ENCODE measurements at places on chromosomes 5 and 9. TPM values are rescaled to one million over a fixed set of nuclear protein-coding genes. Genes with fewer than 3 reads are reported as not detected.

DNA sequence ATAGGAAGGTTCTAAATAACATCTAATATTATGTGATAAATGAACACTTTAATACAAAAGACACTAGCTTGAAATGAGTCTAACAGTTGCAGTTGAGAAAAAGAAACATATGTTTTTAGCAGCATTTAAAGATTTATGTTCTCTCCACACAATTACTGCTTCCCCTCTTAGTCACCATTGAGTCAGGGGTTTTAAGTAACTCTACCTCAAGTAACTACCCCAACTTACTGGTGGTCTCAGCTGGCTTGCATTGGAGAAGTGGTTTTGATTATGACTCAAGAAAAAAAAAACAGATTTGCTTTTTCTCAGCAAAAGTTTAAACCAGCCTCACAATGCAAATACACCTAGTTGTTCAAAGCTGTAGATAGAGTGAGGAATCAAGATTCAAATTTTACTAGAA lies 1216.5 kb upstream of the CDH9 start:
- no peak for DNase-seq

- DNase-seq = no peak
Observed at GRCh38 chr5:660491-661030, 32.6 kb downstream of the TPPP start.

- peak; percentile 9 for DNase-seq
Observed at GRCh38 chr5:81530919-81531318, 137.0 kb upstream of the ACOT12 start.

DNA sequence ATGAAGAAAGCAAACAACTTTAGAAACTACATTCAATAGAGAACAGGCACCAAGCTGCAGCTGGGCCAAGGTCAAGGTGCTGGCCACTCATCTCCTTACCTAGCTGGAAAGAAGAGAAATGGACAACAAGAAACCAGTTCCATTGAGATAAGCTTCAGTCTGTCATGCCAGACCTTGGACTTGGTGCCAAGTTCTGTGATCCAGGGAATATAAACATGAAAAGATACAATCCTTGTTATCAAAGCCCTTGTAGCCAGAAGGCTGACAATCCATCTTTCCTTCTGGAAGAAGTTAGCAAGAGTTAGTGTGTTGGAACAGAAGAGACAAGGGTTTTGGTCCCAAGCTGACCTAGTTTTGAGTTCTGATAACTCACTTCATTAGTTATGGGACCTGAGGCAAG lies 227.5 kb downstream of the ACTL7B start:
- DNase-seq = no peak

GRCh38 chr5:137279521-137280231 lies 219.4 kb downstream of the SPOCK1 start:
- no peak for DNase-seq

GRCh38 chr5:117131048-117131679 lies 556.5 kb upstream of the SEMA6A start:
- peak; percentile 78 for DNase-seq

- no peak for DNase-seq
Observed at GRCh38 chr9:135989722-135990467, 28.7 kb upstream of the UBAC1 start.

- DNase-seq = no peak
Observed at GRCh38 chr9:91845879-91846278, 104.1 kb downstream of the ROR2 start.

The ORM2 gene
- total RNA-seq = not detected

The PCDHGA3 gene
- total RNA-seq = not detected

The SLC36A3 gene
- total RNA-seq = not detected

The SLC6A18 gene
- total RNA-seq = not detected

The AGXT2 gene
- not detected for total RNA-seq

The LCN9 gene
- total RNA-seq = not detected

The C1QTNF2 gene
- 0.25 TPM for total RNA-seq

The IFNA5 gene
- total RNA-seq = not detected

The ZFP2 gene
- total RNA-seq = 0.24 TPM

The IGIP gene
- 1.4 TPM for total RNA-seq

The SPAG8 gene
- 0.58 TPM for total RNA-seq
